ENCODE measurements at places on chromosomes 2 and 18. TPM values are rescaled to one million over a fixed set of nuclear protein-coding genes. Genes with fewer than 3 reads are reported as not detected.

DNA sequence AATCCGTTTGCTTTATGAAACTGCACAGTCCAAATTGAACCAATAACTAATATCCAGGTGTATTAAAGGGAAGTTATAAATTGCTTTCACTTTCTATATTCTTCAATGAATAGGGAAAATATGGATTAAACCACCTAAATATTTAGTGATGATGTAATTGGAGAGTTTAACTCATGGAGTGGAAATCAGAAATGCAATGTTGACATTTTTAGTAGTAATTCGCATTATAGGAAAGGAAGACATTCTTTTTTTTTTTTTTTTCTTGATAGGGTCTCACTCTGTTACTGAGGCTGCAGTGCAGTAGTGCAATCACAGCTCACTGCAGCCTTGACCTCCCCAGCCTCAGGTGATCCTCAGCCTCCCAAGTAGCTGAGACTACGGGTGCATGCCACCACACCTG lies 321.9 kb downstream of the RNF144A start:
- no peaks in the 10 kb centered on the region for H3K36me3 ChIP-seq
- no peak overlapping the region for H3K4me3 ChIP-seq
- peaks cover 7% of the 10 kb centered on the region for H3K27me3 ChIP-seq
- DNase-seq = no peak
- no peaks in the 10 kb centered on the region for H3K4me1 ChIP-seq

DNA sequence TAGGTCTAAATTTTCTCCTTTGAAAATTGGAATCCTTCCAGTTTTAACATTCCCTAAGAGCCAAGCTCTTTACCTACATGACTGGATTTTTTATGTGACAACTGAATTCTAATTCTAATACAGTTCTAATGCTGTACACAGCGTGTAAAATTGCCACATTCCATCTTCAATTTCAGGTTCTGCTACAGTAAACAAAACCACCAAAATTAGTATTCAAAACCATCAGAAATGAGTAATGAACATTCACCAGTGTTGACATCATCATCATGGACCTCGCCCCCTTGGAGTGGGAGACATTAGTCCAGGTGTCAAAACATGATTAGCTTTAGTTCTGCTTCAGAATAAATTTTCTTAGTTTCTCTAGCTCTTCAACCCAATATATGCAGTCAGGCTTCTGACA lies 133.6 kb downstream of the MBD2 start:
- H3K4me1 ChIP-seq = no peaks in the 10 kb centered on the region
- H3K27me3 ChIP-seq = no peaks in the 10 kb centered on the region
- H3K36me3 ChIP-seq = no peaks in the 10 kb centered on the region
- no peak for DNase-seq

- no peaks in the 10 kb centered on the region for H3K4me1 ChIP-seq
- no peaks in the 10 kb centered on the region for H3K36me3 ChIP-seq
- no peak for DNase-seq
- H3K27ac ChIP-seq = no peak overlapping the region
- H3K4me3 ChIP-seq = no peak overlapping the region
- no peaks in the 10 kb centered on the region for H3K27me3 ChIP-seq
These were observed 7.2 kb downstream of the PDCD1 start for GRCh38 chr2:241851325-241852115.

DNA sequence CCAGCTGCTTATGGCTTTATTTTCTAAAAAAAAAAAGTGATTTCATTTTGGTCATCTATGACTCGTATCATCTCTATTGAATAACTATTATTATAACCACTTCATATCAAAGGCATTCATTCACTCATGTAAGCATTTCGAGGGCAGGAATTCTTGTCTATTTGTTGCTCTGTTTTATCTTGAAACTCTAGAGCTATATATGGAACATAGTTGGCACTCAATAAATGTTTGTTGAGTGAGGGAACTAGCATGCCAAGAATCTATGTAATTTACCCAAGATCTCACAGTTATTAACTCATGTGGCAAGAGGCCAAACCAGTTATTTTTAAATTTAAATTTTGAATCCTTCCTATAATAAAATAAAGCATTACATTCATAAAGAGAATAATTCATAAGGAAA lies 470.1 kb downstream of the TMX3 start:
- peak; percentile 53 for DNase-seq
- H3K27me3 ChIP-seq = no peaks in the 10 kb centered on the region
- H3K4me1 ChIP-seq = no peaks in the 10 kb centered on the region
- H3K27ac ChIP-seq = no peak overlapping the region

DNA sequence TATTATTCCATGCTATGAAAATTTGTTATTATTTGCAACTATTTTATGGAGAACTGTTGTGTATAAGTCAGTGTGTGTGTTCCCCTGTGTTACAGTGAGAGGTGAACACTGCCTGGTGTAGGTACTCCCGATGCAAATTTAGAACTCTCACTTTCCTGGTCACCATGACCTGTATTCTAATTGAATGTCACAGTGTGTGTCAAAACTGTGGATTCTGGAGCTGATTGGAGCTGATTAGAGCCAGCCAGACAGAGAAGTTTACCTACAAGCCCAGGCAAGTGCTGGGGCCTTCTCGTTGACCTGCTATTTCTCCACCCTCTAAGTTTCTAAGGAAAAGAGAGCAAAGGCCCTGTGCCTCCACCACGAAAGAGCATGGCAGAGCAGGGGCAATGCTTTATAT lies 216.0 kb downstream of the NYAP2 start:
- no peak for DNase-seq
- no peak overlapping the region for H3K27ac ChIP-seq
- no peaks in the 10 kb centered on the region for H3K36me3 ChIP-seq
- H3K4me1 ChIP-seq = no peaks in the 10 kb centered on the region
- no peak overlapping the region for H3K4me3 ChIP-seq

GRCh38 chr2:193556766-193557470 lies 1362.2 kb upstream of the TMEFF2 start:
- H3K27me3 ChIP-seq = no peaks in the 10 kb centered on the region
- no peak overlapping the region for H3K4me3 ChIP-seq
- DNase-seq = peak; percentile 64
- H3K36me3 ChIP-seq = no peaks in the 10 kb centered on the region

GRCh38 chr2:191927319-191927867 lies 80.5 kb upstream of the CAVIN2 start:
- no peaks in the 10 kb centered on the region for H3K27me3 ChIP-seq
- no peak overlapping the region for H3K4me3 ChIP-seq
- H3K27ac ChIP-seq = no peak overlapping the region
- H3K36me3 ChIP-seq = no peaks in the 10 kb centered on the region
- no peaks in the 10 kb centered on the region for H3K4me1 ChIP-seq

GRCh38 chr2:201004370-201004769 lies 40.9 kb upstream of the ORC2 start:
- no peaks in the 10 kb centered on the region for H3K27me3 ChIP-seq
- H3K27ac ChIP-seq = no peak overlapping the region

GRCh38 chr18:9530226-9531009 lies 55.1 kb downstream of the RALBP1 start:
- no peaks in the 10 kb centered on the region for H3K27me3 ChIP-seq
- no peak for DNase-seq
- H3K4me1 ChIP-seq = peaks cover 10% of the 10 kb centered on the region
- H3K36me3 ChIP-seq = peaks cover 39% of the 10 kb centered on the region

- H3K4me1 ChIP-seq = no peaks in the 10 kb centered on the region
- no peak overlapping the region for H3K27ac ChIP-seq
- no peak overlapping the region for H3K4me3 ChIP-seq
- H3K27me3 ChIP-seq = peaks cover 28% of the 10 kb centered on the region
These were observed 246.3 kb downstream of the SUCLG1 start for GRCh38 chr2:84212611-84213314.

DNA sequence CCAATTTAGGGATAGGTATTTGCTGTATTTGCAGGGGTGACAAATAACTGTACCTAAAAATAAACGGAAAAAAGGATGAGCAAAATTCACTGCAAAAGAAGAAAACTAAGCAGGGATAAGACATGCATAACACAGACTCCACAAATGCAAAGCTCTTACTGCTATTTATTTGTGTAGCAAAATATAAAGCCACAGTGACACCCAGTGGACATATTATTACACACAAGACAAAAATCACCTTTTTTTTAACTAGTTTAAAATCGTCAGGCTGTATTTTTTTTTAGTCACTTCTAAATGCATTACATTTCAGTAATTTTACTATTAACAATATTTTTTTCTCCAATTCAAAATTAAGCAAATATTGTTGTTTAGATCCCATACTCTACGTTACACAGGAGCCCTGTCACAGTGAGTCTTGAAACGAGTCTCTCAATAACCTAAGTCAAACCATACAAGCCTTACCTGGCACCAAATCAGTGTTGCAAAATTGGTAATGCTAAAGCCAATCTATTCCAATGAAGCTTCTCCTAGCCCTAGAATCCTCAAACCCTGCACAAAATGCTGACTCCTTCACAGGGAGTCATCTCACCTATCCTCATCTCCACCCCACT lies 23.7 kb downstream of the METTL4 start:
- H3K4me1 ChIP-seq = no peaks in the 10 kb centered on the region
- peak; percentile 75 for DNase-seq
- H3K27me3 ChIP-seq = no peaks in the 10 kb centered on the region
- no peak overlapping the region for H3K27ac ChIP-seq
- no peaks in the 10 kb centered on the region for H3K36me3 ChIP-seq
- no peak overlapping the region for H3K4me3 ChIP-seq

DNA sequence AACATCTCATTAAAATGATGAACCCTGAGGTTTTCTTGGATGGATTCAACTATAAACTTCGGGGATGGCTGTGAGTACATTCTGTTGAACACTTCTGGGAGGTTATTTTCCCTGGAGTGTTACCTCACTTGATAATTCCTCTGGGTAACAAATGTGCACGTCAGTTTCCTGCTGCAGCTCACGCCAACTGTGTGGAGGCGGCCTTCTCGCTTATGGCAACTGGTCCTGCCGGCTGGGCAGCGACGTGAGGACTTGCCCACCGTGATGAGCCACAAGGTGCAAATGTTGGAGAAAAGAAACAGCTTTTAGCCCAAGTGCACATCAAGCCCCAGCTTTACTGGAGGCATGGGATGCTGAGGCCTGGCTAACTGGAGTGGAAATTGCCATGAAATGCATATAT lies 15.9 kb downstream of the MYCN start:
- no peak for DNase-seq
- H3K4me3 ChIP-seq = no peak overlapping the region
- no peaks in the 10 kb centered on the region for H3K4me1 ChIP-seq
- H3K36me3 ChIP-seq = no peaks in the 10 kb centered on the region

DNA sequence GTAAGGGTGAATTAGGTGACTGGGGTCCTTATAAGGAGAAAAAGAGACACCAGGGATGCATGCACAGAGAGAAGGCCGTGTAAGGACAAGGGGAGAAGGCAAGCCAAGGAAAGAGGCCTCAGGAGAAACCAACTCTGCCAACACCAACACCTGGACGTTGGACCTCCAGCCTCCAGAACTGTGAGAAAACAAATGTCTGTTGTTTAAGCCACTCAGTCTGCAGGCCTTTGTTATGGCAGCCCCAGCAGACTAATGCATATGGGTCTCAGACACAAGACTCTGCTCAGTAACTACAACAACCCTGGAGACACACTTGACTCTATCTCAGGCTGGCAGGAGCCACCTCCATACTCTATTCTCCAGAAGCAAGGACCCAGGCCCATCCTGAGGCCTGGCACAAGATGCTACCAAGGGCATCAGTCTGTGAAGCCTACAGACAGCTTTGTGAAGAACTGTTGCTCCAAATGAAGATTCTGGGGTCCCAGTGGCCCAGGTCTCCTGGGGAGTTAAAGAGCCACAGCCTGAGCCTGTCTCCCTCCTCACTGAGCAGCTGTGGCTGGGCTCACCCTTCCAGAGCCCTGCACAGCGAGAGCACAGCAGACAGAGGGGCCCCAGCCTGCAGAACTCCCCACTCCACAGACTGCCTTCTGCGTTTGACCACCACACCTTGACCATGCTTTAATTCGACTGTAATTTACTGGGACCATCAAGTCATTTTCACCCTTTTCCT lies 43.0 kb upstream of the SLC35G4 start:
- H3K4me3 ChIP-seq = no peak overlapping the region
- H3K36me3 ChIP-seq = no peaks in the 10 kb centered on the region
- no peak overlapping the region for H3K27ac ChIP-seq

DNA sequence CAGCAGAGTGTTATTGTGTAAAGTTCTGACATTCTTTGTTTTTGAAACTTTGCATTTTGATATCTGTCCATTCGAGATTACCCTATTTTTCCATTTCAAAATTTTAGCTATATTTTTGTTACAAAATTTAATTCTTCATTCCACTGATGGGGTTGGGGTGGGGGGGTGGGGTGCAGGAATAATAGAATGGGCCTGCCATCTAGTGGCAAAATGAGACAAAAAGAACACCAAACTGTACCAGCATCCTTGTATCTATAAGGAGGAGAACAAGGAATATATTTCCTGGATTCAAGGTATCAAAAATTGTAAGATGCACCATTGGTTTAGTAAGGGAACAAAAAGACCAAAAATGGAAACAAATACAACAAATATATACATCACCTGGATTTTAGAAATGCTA lies 27.9 kb upstream of the TTR start:
- H3K36me3 ChIP-seq = no peaks in the 10 kb centered on the region
- no peaks in the 10 kb centered on the region for H3K4me1 ChIP-seq
- no peak overlapping the region for H3K4me3 ChIP-seq
- H3K27ac ChIP-seq = no peak overlapping the region
- no peaks in the 10 kb centered on the region for H3K27me3 ChIP-seq

GRCh38 chr2:145503511-145503910 lies 983.6 kb upstream of the ZEB2 start:
- no peaks in the 10 kb centered on the region for H3K4me1 ChIP-seq
- no peaks in the 10 kb centered on the region for H3K36me3 ChIP-seq
- no peak for DNase-seq
- no peaks in the 10 kb centered on the region for H3K27me3 ChIP-seq
- no peak overlapping the region for H3K27ac ChIP-seq

- no peaks in the 10 kb centered on the region for H3K4me1 ChIP-seq
- no peak overlapping the region for H3K27ac ChIP-seq
- DNase-seq = no peak
- no peak overlapping the region for H3K4me3 ChIP-seq
- no peaks in the 10 kb centered on the region for H3K27me3 ChIP-seq
These were observed 118.8 kb upstream of the LHCGR start for GRCh38 chr2:48874282-48874681.

The LYPD6 gene
- total RNA-seq = 2.4 TPM

The COX5B gene
- 803 TPM for total RNA-seq

The FAM110C gene
- total RNA-seq = 6.8 TPM

The RPS27A gene
- 1,096 TPM for total RNA-seq

The GKN2 gene
- total RNA-seq = not detected

The TRIM43 gene
- not detected for total RNA-seq

The TTR gene
- total RNA-seq = not detected

The TEX44 gene
- total RNA-seq = not detected

The SOX11 gene
- not detected for total RNA-seq

The MAP3K2 gene
- total RNA-seq = 64.7 TPM

The SCN3A gene
- 0.12 TPM for total RNA-seq

The LRATD1 gene
- total RNA-seq = 35.4 TPM

Data from PC-3 (cell line).